Activated naive CD4-positive, alpha-beta T cell treated with Interleukin-2 at 50 U/mL for 16 hours (primary cell): ENCODE measurements at places on chromosomes 3 and 15.

DNA sequence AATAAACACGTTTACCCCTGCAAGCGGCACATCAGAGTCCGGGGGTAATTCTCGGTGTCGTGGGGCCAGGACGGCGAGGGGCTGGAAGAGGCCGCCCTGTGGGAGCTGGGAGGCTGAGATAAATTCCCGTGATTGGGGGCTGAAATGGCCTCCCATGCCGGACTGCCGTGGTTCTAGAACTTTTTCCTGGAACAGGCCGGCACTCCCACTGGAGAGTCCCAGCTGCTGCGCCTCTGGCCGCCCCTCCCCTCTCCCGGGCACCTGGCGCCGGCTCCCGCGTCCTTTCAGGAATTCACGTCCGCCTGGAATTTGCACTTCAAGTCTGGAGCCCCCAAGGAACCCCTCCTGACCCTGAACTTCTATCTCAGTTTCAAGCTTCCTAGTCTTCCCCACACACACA is 10.8 kb upstream of the LRRC2 start:
- no peak for DNase-seq

DNA sequence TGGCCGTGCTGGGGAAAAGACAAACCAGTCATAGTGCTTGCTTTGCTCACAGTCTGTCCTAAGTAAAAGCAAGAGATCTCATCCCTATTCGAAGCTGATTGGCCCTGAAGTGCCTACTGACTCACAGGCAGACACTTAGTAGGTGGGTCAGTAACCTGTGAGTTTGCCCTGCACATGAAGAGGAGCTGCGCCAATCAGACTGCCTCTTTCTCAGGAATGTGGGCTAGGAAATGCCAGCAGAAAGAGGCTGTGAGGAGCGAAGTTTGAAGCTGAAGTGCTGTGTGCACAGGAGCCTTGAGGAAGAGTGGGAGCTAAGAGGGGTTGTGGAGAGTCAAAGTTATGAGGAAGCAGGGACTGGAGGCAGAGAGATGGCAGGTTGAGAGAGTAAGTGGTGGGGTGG is 126.8 kb downstream of the IL20RB start:
- DNase-seq: no peak

DNA sequence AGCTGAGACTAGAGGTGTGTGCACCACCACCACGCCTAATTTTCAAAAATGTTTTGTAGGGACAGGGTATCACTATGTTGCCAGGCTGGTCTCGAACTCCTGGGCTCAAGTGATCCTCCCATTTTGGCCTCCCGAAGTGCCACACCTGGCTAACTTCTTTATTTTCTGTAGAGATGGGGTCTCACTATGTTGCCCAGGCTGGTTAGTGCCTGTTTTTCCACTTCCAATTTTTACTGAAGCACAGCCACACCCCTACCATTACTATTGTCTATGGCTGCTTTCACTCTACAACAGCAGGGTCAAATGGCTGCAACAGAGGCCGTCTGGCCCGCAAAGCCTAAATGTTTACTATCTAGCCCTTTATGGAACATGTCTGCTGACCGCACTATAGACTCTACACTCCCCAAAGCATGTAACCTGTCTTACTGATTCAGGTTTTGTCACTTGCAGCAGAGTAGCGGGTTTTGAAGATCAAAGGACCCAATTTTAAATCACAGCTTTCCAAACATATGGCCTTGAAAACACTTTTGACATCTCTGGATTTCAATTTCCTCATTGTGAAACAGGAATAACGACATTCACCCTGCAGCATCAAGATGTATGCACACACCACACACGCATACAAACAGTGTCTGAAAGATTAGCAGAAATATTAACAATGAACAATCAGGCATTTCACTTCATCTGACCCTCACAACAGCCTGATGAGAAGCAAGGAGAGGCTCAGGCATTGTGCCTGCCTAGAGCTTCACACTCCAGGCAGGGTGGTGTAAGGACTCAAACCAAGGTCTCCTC is 46.1 kb downstream of the SCAP start:
- DNase-seq: no peak

- peak; percentile 8 for DNase-seq
These were observed 13.7 kb downstream of the PAK6 start for GRCh38 chr15:40252438-40253166.

DNA sequence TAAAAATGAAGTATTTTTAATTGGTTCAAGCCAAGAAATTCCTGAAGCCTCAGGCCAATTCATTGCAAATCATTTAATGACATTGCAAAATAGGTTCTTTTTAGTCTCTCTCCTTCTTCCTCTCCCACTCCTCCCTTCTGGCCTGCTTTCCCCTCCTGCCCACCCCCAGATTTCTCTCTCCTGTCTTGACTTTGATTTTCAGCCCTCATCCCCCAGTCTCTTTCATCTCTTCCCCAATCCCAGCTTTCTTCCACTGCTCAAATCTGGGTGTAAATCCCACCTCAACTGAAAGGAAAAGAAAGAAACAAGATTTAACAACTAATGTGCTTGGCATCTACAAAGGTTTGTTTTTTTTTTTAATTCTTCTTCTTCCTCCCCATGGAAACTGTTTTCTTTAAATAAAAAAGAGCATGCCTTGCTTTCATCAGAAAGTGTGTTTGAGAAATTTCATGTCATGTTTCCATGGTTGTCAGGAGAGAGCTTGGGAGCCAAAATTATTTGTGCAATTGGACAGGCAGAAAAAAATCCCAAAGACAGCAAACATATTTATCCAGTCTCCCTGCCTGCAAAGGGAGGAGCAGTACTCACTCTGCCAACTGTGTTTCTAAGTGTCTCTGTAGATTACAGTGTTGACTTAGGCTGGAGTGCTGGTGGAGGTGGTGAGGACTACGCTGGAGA is 50.4 kb downstream of the BOC start:
- no peak for DNase-seq

GRCh38 chr3:37984596-37984995 is 6.0 kb upstream of the VILL start:
- DNase-seq: no peak

GRCh38 chr3:94617312-94617711 is 554.5 kb downstream of the NSUN3 start:
- no peak for DNase-seq

GRCh38 chr3:110344897-110345767 is 726.5 kb upstream of the NECTIN3 start:
- no peak for DNase-seq

GRCh38 chr3:57068437-57069089 is 8.1 kb downstream of the SPATA12 start:
- DNase-seq: no peak

- DNase-seq: no peak
These were observed 12.4 kb downstream of the GNAI2 start for GRCh38 chr3:50248387-50248786.

- DNase-seq: no peak
These were observed 21.6 kb downstream of the ADAMTS9 start for GRCh38 chr3:64666171-64666588.

DNA sequence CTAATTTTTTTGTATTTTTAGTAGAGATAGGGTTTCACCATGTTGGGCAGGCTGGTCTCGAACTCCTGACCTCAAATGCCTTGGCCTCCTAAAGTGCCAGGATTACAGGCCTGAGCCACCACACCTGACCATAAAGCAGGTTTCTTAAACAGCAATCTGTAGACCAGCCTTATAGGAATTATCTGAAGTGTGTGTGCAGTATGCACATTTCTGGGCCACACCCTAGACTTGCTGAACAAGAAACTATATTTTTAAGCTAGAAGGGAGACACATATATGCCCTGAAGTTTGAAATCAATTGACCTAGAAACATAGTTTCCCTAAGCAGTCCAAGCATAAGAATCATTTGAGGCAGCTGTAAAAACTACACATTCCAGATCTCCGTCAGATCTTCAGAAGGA is 805.7 kb downstream of the TUSC7 start:
- no peak for DNase-seq

DNA sequence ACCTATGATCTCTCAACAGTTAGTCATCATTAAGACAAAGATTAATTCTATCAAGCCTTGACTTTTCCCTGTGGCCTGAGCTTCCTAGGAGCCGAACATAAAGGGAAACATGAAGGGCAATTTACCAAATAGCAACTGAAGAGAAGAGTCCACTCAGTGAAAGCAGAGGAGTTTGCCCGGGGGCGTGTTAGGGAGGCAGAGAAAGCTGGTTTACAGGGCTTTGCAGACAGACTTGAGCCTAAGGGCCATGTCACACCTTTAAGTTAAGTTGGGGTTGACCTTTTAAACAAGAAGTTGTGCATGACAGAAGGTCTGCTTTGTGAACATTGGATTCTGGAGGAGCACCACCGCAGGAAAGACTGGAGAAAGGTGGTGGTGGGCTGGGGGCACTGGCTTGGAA is 701.8 kb upstream of the CFAP20DC start:
- DNase-seq: no peak
